ENCODE measurements at places on chromosomes 12 and 14.

- no peak for DNase-seq
Measured at GRCh38 chr12:62841846-62842245, 93.1 kb downstream of the PPM1H start.

GRCh38 chr12:106358396-106359241, 1.1 kb downstream of the POLR3B start:
- no peak for DNase-seq

DNA sequence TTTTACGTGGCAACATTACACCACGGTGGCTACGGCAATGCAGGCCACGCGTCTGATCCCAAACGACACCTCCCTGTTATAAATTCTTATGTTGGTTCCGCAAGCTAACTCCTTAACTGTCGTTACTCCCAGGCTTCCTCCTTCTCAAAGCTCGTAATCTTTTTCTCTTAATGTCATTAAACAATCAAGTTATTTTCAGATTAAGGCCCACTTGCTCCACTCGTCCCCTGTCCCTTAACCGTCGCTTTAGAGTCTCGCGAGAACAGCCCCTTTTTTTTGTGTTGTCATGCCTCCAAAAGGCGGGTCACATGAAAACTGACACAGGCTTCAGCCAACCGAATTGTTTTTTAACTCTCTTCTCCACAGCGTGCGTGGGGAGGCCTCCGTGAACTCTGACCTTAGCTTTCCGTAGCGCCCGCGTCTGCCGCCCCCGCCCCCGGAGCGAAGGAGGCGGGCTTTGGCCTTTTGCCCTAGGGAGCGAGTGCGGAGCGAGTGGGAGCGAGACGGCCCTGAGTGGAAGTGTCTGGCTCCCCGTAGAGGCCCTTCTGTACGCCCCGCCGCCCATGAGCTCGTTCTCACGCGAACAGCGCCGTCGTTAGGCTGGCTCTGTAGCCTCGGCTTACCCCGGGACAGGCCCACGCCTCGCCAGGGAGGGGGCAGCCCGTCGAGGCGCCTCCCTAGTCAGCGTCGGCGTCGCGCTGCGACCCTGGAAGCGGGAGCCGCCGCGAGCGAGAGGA, at the start of gene CAND1:
Gene CAND1, plus strand, starts transcription at position 463 of the 737 bp plus-strand sequence. CDS start 360 bp downstream, outside the sequence.
- peak; percentile 92 for DNase-seq

- no peak for DNase-seq
Measured at GRCh38 chr12:47147739-47148138, 68.0 kb upstream of the AMIGO2 start.

DNA sequence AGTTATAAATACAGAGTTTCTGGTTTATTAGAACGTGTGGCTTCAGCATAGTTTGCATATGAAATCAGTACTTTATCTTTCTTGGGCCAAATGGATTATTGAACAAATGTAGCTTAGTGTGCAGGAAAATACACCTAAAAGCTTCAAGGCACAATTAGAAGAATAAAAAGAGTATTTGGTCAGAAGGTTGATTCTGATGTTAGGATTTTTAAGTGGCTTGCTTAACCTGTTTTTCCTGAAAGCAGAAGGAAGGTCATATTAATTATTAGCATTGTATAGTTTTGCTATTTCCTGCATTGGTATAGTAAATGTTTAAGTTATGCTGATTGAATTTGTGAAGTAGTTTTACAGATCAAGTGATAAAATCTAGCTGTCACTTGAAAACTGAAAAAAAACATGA, 31.0 kb upstream of the GNS start:
- no peak for DNase-seq

- DNase-seq = no peak
Measured at GRCh38 chr12:56021889-56022497, 1.1 kb downstream of the IKZF4 start.

GRCh38 chr12:39352471-39353017, 90.4 kb downstream of the KIF21A start:
- DNase-seq = no peak

DNA sequence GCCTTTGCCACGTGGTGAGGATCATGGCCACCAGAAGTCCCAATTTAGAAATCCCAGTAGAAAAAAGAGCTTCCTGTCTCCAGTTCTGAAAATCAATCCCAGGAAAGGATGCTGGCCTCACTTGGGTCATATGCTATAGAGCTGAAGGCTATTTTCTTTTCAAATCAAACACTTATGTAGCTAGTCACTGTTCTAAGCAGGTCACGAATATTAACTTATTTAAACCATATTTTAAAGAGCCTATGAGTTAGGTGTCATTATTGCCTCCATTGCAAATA, 97.5 kb downstream of the VCPKMT start:
- DNase-seq = no peak

DNA sequence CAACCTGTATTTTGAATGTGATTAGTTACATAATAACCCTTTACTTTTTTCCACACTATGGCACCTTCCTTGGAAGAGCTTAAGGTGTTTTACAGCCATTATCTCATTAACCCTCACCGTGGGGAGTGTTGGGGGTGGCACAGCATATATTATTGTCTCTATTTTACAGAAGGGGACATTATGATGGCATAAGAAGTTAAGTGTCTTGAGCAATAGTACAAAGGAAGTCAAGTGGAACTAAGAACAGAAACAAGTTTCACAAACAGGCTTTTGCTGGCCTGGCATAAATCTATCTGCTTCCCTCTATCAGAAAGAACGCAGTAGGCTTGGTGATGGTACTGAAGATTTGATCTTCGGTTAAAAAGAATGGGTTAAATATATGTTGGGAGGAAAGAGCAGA, 169.7 kb upstream of the OTX2 start:
- DNase-seq = no peak

- no peak for DNase-seq
Measured at GRCh38 chr14:36365766-36366165, 45.3 kb upstream of the MBIP start.

GRCh38 chr14:92510972-92511371, 2.6 kb upstream of the RIN3 start:
- no peak for DNase-seq

GRCh38 chr14:74671789-74672188, 41.1 kb downstream of the AREL1 start:
- no peak for DNase-seq

GRCh38 chr14:51609251-51609954, 42.3 kb upstream of the FRMD6 start:
- DNase-seq = no peak

DNA sequence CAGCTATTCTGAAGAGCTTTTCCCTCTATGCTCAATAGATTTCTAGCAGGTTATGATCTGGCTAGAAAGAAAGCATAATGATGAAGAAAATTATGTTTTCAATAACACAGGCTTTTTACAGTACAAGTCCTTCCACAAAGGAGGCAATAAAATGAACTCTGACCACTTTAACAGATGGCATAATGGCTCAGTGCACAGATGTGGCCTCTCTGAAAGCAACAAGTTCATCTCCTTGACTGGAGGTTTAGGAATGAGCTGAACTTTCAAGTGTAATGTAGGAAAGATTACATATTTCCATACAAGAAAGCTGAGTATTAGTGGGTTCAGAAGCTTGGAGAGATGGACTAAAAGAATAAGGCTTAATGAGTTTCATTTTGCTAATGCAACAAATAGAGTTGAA, 147.4 kb downstream of the EFCAB11 start:
- DNase-seq = no peak

DNA sequence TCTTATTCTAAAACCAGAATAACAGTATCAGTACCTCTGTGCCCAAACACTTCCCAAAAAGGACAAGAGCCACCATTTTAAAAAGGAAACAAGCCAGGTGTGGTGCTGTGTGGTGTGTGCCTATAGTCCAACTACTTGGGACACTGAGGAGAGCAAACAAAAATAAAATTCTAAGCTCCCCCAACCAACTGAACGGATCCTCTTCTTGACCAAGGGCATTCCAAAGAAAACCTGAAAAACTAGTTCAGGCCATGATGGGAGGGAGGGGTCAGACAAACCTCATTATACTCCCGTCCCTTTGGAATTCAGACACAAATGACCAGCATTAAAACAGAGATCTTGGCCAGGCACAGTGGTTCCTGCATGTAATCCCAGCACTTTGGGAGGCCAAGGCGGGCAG, 20.5 kb downstream of the SLC11A2 start:
- DNase-seq = no peak

- no peak for DNase-seq
Measured at GRCh38 chr14:35047976-35048513, 2.0 kb downstream of the FAM177A1 start.

- DNase-seq = no peak
Measured at GRCh38 chr12:69662764-69663163, 36.3 kb downstream of the BEST3 start.

GRCh38 chr12:46490635-46491034, 118.1 kb upstream of the SLC38A2 start:
- DNase-seq = no peak

- no peak for DNase-seq
Measured at GRCh38 chr12:20213723-20214625, 154.4 kb upstream of the PDE3A start.

- DNase-seq = no peak
Measured at GRCh38 chr12:106493531-106493930, 89.3 kb upstream of the RFX4 start.

GRCh38 chr12:51405801-51406207, 14.6 kb upstream of the GALNT6 start:
- no peak for DNase-seq

DNA sequence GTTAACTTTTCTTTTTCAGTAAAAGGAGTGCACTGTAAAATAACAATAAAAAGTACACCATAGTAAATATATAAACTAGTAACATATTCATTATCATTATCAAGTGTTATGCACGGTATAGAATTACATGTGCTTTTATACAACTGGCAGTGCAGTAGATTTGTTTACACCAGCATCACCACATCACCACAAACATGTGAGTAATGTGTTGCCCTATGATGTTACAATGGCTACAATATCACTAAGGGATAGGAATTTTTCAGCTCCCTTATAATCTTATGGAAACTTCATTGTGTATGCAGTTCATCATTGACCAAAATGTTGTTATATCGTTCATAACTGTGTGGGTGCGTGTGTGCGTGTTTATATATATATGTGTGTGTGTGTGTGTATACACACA, 23.5 kb upstream of the NEDD1 start:
- DNase-seq = no peak

DNA sequence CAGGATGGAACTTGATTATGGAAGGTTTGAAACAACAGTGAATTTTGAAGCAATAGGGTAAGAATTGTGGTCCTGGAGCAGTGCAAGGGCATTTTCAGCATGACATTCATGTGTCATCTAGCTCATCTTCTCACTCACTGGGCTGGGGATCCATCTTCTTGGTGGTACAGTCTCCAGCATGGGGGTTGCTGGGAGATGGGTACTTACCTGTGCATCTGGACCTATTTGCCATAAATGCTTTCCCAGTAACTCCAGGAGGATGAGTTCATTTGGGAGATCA, 7.2 kb downstream of the HSP90AA1 start:
- DNase-seq = no peak

DNA sequence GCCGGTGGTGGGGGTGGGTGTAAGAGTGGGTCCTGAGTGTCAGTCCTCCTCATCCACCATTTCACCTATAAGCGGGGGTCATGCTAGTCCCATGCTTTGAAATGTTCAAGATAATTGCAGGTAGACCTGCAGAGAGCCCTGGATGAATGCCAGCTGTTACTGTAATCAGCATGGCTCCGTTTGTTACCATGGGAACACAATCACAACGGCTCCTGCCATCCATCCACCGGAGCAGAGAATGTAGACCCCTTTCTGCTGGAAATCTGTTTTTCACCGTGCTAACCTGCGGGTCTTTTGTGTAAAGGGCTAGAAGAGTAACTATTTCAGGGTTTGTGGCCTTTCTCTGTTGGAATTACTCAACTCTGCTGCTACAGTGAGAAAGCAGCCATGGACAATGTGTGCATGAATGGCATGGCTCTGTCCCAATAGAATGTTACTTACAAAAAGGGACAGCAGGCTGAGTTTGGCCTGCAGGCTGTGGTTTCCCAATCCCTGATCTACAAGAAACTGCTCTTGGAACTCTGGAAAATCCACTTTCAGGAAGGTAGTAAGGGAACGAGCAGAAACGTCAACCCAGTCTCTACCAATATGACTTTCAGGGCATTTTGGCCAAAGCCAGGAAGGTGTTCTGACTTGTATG, 36.1 kb downstream of the KCTD10 start:
- DNase-seq = no peak

DNA sequence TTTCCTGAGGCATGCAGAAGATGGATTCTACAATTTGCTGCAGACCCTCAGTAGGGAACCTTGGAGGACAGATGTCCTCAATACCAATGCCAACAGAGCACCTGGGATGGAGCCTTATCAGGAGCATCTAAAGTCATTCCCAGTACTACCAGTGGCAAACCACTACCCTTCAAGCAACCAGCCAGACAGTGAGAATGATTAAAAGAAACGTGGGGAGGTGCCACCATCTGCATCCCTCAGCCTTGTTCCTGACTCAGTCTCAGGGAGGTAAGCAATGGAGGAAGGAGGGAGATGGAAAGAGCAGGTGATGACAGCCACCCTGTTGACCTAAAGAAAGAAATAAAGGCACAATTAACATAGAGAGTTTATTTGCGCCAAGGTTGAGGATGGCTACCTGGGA, 175.2 kb upstream of the GRIN2B start:
- DNase-seq = no peak

DNA sequence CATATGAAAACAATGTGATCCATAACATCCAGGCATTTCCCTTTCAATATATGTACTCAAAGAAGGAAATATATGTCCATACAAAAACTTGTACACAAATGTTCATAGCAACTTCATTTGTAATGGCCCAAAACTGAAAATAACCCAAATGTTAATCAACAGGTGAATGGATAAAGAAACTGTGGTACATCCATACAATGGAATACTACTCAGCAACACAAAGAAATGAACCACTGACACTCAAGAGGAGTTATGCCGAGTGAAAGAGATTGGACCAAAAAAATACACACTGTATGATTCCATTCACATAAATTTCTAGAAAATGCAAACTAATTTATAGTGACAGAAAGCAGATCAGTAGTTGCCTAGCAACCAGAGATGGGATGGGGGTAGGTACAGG, 30.3 kb upstream of the GXYLT1 start:
- DNase-seq = no peak

DNA sequence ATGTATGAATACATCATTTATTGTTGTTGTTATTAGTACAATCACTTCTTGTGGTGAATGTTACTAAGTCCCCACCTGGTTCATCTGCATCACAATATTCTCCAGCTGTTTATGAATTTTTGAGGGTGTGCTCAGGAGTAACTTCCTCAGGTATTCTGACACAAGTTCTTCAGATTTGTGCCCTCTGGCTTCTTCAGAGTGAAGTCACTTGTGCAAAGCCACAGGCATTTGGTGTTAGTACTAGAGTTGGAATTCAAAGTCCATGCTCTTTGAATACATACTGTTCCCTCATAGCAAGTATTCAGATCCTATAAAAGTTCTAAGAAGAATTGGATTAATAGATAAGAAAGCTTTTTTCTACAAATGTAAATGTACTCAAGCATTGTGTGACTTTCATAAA, 150.3 kb upstream of the AVPR1A start:
- no peak for DNase-seq
